Activated T-cell treated with anti-CD3 and anti-CD28 coated beads for 48 hours (primary cell): ENCODE measurements at places on chromosomes 6 and 20.

DNA sequence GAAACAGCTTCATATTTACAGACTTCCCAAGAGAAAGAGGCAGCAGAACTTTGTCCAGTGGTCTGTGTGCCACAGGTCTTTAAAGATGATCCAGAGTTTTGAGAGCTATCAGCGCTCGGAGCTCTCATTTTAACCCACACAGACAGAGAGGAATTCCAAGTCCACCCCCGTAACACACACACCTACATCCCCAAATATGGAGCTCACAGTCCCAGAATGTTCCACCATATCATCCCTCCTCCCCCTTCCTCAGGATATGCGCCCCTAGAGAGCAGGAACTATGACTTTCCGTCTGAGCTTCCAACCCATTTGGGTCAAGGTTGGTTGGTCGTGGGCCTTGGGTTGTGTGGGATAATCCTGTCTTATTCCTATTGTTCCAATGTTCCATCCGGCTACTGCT, at the start of gene DEFB128:
Gene DEFB128 (minus strand): TSS at position 101 of the 400 bp plus-strand sequence. CDS start 88 bp downstream, at position 13.
- DNase-seq: no peak

GRCh38 chr6:136189104-136189503, 61.0 kb downstream of the MTFR2 start:
- DNase-seq: no peak

- no peak for DNase-seq
Observed at GRCh38 chr6:64973142-64973541, 733.9 kb downstream of the EYS start.

GRCh38 chr20:50610212-50610718, 81.1 kb downstream of the RIPOR3 start:
- no peak for DNase-seq

GRCh38 chr6:20542927-20543602, 8.8 kb downstream of the CDKAL1 start:
- no peak for DNase-seq

- DNase-seq: no peak
Observed at GRCh38 chr6:33343953-33344611, 26.5 kb upstream of the ZBTB22 start.

DNA sequence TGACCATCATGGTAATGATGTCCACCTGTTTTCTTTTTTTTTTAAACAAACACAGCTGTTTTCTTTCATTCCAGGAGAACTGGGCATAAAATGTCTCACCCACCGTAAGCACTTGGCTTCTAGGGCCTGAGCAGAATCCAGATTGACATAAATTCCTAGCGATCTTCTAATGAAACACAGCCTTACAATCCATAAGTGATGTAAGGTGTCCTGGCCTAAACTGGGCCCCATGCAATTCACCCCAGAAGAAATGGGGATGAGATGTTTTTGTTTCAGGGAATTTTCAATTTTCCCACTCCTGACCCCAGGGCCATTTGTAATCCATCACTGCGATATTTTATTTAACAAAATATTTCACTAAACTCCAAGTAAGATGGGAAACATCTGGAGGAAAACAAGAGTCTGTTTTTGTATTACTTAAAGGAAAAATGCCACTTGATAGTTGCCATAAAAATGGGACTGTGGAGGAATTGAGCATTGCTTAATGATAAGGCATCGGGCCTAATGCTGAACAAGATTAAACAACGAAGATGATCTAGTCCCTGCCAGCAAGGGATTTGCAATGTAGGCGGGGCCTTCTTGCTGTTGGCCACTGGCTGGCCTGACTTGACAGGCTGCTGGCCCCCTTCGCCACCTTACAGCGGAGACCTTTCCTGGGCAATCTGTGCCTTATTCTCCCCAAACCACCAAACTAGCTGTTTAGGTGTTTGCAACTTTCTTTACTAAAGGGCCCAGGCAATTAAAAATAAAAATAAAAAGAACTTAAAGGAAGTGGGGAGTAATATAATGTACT, 183.7 kb downstream of the CD109 start:
- DNase-seq: no peak

DNA sequence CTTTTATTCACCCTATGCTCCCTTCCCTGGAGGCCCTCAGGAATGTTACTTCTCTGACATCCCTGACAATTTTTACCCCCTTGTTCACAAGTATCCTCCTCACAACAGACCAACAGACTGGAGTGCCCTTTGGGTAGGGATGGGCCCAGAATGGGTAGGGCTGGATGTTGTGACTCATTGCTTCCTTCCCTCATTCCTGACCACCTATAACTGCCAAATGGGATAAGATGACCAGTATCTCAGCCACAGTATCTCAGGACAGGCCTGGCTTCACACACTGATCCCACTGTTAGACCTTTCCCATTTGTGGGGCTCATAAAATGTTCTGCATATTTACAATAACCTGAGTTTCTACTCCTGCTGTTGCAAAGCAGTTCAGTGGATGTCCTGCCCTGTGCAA, 223.0 kb upstream of the LRFN2 start:
- DNase-seq: no peak

- no peak for DNase-seq
Observed at GRCh38 chr6:6584310-6585002, 4.1 kb upstream of the LY86 start.

DNA sequence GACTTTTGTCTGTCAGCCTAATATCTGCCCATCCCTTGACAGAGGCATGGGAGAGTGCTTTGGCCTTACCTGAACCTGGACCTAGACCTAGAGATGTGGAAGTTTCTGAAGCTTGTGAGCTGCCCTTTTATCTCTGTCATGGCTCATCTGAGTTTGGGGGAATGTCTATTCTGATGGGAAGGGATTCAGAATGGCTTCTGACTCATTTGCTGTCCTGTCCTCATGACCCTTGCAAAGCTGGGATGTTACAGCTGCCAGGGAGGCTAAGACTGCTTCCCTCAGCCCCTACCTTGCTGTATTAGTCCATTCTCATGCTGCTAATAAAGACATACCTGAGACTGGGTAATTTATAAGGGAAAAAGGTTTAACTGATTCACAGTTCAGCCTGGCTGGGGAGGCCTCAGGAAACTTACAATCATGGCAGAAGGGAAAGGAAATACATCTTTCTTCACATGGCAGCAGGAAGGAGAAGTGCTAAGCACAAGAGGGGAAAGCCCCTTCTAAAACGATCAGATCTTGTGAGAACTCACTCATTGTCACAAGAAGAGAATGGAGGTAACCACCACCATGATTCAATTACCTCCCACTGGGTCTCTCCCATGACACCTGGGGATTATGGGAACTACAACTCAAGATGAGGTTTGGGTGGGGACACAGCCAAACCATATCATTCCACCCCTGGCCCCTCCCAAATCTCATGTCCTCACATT, 252.2 kb downstream of the ERMARD start:
- no peak for DNase-seq

- peak; percentile 45 for DNase-seq
Observed at GRCh38 chr20:43744151-43744611, 17.4 kb upstream of the GTSF1L start.

GRCh38 chr6:118755941-118756646, 104.7 kb upstream of the CEP85L start:
- no peak for DNase-seq

GRCh38 chr6:36098920-36099647, 31.2 kb upstream of the MAPK13 start:
- no peak for DNase-seq

DNA sequence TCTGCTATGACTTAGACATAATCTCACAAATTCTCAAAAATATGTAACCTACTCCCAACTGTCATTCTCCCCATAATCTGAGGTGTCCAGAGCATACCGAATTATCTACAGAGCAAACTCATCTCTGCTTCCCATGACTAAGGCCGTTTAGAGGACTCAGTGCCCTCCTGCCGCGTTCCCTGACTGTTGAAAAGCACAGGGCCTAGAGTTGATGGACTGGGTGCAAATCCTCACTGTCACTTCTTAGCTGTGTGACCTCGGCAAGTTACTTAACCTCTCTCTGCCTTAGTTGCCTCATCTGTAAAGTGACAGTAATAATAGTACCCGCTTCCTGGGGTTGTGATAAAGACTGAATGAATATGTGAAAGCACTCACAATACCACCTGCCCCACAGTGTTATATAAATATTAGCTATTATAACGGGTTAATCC, 4.7 kb upstream of the TUBB2A start:
- DNase-seq: no peak

GRCh38 chr6:167797476-167798265, 29.0 kb upstream of the AFDN start:
- DNase-seq: no peak

DNA sequence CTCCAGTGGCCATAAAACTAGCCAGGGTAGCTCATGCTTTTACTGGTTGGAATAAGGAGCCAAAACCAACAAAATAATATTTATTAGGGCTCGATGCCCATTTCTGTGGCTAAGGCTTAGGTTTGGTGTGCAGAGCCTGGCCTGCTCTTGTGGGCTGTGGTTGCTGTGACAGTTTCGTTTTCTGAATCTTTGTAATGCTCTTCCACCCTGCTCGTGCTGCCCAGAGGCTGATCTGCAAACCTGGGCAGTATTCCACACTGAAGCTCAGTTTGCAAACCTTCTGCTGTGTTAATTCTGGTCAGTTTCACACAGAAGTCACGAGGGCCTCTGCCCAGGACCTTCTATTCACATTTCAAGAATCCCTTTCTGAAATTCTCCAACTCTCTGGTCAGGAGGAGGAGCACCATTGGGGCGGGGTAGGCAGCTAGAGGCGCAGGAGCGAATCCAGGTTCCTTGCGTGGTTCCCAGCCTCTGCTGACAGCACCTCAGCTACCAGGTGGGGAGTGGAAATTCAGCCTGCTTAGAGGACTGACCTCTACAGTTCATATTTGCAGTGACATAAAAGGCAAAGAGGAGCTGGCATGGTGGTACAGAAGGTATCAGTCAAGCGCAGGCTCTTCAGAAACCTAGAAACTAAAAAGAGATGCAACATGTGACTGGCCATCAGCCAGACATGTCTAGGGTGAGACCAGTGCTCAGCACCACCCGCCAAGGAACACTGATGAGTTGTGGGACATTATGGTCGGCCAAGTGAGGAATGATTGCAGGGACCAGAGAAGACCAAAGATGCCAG, 14.3 kb upstream of the C20orf144 start:
- DNase-seq: no peak

- no peak for DNase-seq
Observed at GRCh38 chr20:25043499-25044260, 14.3 kb downstream of the ACSS1 start.
